ENCODE measurements at places on chromosomes 1 and 21.

DNA sequence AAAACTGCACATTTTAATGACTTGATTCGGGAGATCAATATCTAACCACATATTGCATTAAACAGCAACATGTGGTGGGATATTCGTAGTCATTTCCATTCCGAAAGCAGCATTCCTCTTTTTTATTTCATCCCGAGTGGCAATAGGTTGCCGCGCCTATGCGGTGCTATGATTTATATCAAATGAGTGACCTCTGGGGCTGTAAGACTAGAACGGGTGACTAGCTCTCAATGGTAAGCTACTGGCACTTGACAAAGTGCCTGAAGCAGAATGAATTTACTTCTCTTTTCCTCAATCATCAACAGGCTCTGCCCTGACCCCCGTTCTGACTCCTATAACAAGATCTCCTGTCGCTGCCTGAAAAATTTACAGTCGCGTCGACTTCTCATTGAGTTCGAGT, 162.3 kb downstream of the ZNF281 start:
- DNase-seq: no peak

- DNase-seq: no peak
Measured at GRCh38 chr1:236748268-236748870, 46.7 kb upstream of the MTR start.

DNA sequence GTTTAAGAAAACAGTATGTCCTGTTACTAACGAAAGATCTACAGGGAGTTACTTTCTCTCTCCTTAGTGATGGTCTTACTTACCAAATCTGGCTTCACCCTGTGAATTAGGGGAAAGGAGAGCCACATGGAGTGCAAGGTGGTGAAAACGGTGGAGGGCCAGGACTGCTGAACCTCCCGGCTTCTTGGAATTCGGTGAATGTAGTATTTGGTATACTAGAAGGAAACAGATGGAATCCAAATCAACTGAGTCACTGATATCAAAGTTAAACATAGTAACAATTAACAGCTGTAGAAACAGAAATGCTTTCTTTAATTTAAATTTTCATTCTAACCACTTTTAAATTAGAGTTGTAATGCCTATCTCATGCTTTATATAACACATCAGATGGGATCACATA, 45.7 kb downstream of the ALG14 start:
- DNase-seq: no peak

DNA sequence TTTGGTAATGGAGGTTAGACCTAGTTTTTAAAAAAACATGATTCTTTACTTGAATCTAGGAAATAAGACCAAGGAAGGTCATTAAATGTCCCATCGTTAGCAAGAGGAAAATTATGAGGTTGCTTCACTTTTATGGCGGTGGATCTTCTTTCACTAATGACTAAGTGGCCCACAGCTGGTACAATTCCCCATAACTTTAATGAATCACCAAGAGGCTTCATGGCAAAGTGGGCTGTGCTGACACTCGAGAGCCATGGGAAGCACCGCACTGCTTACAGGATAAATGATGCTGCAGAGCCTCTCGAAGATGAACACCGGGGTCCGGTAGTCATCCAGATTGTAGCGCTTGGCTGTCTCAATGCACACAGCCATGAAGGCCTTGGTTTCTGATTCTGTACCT, 108.8 kb downstream of the UBR4 start:
- no peak for DNase-seq

DNA sequence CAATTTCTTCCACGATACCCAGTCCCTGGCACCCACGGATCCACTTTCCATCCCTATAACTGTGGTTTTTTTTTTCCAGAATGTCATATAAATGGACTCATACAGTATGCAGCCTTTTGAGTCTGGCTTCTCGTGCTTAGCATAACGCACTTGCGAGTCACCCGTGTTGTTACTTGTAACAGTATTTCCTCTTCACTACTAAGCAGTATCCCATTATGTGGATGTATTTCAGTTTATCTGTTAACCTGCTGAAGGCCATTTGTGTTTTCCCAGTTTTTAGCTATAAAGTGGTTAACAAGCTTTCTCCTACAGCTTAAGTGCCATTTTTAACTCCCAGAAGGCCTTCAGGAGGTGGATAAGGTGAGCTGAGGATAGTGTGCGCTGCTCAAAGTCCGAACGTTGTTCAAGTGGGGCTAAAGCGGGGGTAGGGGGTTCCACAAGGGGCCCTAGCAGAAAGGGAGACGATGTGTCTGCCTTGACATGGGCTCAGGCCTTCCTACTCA, 829 bp downstream of the ADAR start:
- no peak for DNase-seq

DNA sequence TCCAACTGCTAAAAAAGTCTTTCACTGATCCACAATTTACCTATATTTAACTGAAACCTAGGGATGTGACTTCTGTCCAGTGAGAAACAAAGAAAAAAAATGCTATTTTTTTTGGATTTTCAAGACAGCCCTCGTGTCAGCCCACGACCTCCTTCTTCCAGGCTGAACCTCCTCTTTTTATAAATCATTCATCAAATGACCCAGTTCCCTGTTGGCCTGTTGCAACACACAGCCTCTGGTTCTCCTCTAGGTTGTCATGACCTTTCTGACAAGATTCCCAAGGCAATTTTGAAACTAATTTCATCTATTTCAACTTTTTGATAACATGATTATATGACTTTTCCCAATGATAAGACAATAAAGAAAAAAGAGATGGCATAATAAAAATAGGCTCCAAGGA, 74.6 kb downstream of the PGBD5 start:
- no peak for DNase-seq

GRCh38 chr1:243959998-243960397, 91.1 kb upstream of the ZBTB18 start:
- no peak for DNase-seq

GRCh38 chr1:9179463-9180110, 50.7 kb upstream of the GPR157 start:
- DNase-seq: no peak

- DNase-seq: no peak
Measured at GRCh38 chr1:12709696-12710095, 6.2 kb upstream of the AADACL3 start.

GRCh38 chr1:174090471-174090870, 68.3 kb upstream of the RC3H1 start:
- DNase-seq: no peak

All from thymus (tissue), 14 donors.